ENCODE measurements at places on chromosomes 13 and 19.

- no peak for DNase-seq
Observed at GRCh38 chr19:35144600-35145436, 1.8 kb downstream of the FXYD7 start.

GRCh38 chr13:34435338-34435737, 506.7 kb upstream of the NBEA start:
- DNase-seq = no peak

- no peak for DNase-seq
Observed at GRCh38 chr13:73216381-73216831, 157.6 kb downstream of the KLF5 start.

DNA sequence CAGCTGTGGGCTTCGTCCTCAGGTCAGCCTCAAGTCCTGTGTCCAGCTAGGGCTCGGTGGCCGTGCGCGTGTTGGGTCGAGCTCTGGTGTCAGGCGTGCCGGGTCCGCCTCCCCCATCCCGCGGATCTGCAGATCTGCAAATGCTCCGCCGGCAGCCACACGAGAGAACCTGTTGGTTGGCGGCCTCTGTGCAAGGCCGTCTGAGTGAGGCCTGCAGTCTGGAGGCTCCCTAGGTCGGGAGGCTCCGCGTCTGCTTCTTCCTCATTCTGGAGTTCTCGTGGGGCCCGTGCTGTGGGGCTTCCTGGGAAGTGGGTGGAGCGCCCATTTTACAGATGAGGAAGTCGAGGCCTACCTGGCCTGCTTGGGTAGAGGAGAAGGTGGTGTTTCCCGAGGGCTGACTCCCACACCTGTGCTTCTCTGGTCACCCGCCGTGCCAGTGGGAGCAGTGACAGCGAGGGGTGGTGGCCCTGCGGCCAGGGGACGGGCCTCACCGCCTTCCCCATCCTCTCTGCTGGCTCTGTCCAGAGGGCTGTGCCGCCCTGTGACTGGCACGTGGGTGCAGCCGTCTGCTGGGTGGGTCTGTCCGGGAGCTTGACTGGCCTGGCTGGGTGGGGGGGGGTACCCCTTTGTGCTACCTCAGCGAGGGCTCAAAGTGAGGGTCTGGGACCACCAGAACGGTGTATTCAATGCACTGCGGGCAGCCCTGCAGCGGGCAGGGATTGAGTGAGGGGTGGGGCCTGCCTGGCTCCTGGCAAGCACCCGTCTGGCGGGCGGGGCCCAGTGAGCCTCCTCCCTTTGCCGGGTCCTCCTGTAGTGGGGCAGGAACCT, 3.3 kb downstream of the CSNK1G2 start:
- DNase-seq = no peak

- no peak for DNase-seq
Observed at GRCh38 chr13:46526740-46527139, 26.2 kb upstream of the LRCH1 start.

GRCh38 chr13:45216193-45216592, 15.3 kb upstream of the KCTD4 start:
- no peak for DNase-seq

- DNase-seq = no peak
Observed at GRCh38 chr13:43088093-43088511, 64.7 kb downstream of the DNAJC15 start.

DNA sequence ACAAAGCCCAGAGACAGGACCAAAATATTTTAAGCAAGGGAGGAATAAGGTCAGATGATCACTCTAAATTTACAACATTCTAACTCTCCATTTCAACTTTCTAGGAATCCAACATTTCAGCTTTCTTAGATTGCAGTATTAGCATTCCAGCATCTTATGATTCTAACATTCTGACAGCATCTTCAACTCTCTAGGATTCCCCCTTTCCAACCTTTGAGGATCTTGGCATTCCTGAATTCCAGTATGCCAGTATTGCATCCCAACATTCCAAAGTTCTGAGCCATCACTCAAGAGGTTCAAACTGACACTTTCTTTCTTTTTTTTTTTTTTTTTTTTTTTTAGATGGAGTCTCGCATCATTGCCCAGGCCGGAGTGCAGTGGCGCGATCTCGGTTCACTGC, 13.8 kb downstream of the TGFB1 start:
- no peak for DNase-seq

- no peak for DNase-seq
Observed at GRCh38 chr13:43805071-43805468, 18.3 kb upstream of the ENOX1 start.

GRCh38 chr13:46554951-46555350, 2.0 kb downstream of the LRCH1 start:
- no peak for DNase-seq

- no peak for DNase-seq
Observed at GRCh38 chr13:46149272-46150133, 32.5 kb downstream of the LCP1 start.

GRCh38 chr13:98103531-98103930, 39.4 kb upstream of the FARP1 start:
- DNase-seq = no peak

- no peak for DNase-seq
Observed at GRCh38 chr13:46094478-46094877, 10.4 kb downstream of the CPB2 start.

GRCh38 chr13:34294483-34295129, 476.7 kb downstream of the RFC3 start:
- DNase-seq = no peak

- DNase-seq = no peak
Observed at GRCh38 chr13:43697323-43697722, 89.4 kb downstream of the ENOX1 start.

DNA sequence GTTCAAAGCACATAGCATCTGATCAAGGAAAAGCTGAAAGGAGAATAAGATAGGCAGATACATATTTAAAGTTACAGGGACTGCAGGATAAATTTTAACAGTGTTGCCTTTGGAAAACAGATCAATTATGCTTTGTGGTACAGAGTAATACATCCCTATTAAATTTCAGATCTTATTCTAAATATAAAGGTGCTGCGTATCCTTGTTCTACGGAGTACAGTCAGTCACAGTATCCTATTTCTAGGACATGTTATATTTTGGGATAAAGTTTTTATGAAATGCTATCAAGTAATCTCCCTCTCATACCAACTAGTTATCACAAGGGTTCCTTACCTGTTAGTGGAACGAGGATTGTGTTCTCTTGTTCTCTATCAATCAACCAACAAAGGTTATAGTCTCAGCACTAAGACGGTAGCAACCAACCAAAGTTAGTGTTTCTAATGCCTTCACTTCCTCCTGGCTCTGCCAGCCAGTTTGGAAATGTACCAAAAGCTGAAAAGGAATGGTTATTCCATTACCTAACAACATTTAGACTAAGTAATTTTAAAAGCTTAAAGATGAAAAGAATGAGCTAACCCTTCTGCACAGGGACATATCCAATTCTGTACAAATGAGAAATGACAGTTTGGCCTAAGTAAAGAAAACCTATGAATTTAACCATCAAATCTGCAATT, 35.2 kb downstream of the TSC22D1 start:
- DNase-seq = no peak

GRCh38 chr19:54387991-54388801, 23.5 kb upstream of the LAIR1 start:
- DNase-seq = no peak

DNA sequence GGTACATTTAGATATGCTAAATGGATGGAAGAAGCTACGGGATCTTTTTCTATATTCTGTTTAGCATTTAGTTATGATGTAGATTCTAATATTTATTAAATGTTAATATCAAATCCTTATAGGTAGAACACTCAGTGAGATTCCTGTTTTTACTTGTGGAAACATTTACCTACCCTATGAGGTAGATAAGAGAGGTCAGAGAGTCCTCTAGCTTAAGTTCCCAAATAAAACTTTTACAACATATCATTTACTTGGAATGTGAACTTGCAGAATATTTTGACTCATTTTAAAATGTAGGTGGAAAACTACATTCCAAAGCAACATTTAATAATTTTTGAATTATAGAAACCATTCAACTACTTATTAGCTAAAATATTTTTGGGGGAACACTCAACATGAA, 63.7 kb downstream of the UBL3 start:
- DNase-seq = no peak

GRCh38 chr13:95083758-95084157, 217.5 kb downstream of the ABCC4 start:
- DNase-seq = no peak

DNA sequence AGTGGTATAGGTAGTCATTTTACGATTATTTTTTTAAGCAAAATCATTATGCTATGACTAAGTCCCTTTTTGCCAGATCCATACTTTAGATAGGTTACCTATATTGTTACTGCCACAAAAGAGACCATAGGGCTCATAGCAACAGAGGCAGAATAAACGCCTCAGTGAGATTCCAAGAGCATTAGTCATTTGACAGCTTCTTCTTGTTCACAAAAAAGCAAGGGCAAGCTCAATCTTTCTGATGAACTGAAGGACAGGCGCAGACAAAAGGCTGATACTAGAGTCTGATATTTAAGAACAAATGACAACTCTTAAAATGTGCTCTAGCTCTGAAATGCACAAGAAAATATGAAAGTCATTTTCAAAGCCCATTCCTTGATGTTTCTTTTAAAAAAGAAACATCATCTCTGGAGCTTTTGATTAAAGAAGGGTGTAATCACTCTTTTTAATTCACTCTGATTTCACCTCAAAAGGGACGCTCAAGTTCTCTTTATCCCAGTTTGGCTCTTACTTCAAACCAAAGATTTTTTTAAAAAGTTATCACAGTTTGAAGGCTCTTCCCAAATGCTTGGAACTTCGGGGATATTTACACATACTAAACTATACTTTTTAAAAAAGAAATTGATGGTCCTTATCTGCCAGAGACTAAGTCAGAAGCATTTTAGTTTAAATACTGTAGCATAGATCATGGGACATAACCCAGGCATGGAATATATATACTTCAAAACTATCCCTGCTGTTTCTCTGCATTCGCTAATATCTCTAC, 187.2 kb downstream of the EFNB2 start:
- DNase-seq = no peak

GRCh38 chr19:44608391-44608821, 5.0 kb upstream of the IGSF23 start:
- DNase-seq = no peak

DNA sequence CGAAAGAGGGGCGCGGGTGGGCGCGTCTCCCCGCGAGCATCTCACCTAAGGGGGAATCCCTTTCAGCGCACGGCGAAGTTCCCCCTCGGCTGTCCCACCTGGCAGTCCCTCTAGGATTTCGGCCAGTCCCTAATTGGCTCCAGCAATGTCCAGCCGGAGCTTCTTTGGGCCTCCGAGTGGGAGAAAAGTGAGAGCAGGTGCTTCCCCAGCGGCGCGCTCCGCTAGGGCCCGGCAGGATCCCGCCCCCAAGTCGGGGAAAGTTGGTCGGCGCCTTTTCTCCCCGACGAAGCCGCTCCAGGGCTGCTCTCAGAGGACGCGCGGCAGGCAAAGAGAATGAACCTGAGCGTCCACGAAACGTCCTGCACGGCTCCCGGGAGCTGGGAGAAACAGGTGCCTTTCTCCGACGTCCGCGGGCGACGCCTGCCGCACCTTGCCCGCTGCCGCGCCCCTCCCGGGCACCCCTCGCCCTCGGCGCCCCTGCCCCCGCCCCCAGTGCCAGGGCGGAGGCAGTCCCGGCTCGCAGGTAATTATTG, 366 bp upstream of the KL start:
- no peak for DNase-seq

DNA sequence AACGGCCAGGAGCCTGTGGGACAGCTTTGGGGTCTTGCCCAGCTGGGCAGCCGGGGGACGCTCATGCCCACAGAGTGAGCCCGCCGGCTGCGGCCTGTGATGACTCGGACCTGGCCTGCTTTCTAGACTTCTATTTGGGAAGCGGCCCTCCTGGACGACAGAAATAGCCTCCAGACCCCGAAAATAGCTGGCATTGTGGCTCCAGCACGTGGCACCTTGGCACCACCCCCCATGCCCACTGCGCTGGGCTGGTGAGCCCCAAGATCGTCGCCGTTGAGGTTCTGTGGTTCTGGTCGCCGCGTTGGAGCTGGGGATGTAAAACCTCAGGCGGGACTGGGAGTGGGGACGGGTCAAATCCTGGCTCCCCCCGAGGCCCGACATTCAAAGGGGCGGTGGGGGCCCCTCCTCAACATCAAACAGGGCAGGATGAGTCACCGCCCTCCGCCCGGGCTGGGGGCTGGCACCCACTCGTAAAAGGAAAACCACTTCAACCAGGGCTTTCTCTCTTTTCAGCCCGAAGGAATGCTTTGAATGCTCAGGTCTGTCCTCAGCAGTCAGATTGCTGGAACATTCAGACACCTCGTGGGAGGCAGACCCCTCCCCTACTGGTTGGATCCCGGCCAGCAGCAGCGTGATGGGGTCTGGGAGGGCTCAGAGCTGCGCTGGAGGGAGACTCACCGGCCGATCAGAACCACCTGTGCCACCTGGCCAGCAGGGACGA, 42.1 kb downstream of the GADD45B start:
- DNase-seq = no peak

- no peak for DNase-seq
Observed at GRCh38 chr13:71661921-71662320, 205.1 kb downstream of the DACH1 start.

- no peak for DNase-seq
Observed at GRCh38 chr19:32977280-32977679, 5.2 kb downstream of the FAAP24 start.

GRCh38 chr13:24252136-24252535, 57.2 kb upstream of the C1QTNF9 start:
- no peak for DNase-seq

DNA sequence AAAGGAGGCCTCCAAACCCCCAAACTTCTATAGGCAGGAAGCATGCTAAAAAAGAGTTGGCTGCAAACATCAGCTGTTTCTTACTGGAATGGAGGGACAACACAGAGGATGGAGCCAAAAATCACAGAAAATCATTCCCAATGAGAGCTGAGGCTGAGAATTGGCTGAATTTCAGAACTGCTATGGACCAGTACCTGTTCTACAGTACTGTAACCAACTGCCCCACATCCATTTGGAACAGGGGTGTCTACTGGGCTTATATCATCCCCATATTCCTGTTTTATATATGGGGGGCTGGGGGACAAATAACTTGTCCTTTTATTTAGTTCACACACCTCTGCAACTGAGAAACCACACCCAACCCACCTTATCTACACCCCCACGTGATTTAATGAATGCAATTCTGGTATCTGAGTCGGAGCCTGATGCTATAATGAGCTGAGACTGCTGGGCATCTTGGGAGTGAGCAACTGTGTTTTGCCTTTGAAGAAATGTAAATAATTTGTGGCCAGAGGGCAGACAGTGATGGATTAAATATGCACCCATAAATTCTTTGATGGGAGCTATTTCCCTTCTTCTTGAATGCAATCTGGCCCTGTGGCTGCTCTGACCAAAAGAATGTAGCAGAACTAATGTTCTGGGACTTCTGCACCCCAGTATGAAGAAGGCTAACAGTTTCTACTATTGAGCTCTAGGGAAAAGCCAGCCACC, 82.6 kb downstream of the TBC1D4 start:
- DNase-seq = no peak

DNA sequence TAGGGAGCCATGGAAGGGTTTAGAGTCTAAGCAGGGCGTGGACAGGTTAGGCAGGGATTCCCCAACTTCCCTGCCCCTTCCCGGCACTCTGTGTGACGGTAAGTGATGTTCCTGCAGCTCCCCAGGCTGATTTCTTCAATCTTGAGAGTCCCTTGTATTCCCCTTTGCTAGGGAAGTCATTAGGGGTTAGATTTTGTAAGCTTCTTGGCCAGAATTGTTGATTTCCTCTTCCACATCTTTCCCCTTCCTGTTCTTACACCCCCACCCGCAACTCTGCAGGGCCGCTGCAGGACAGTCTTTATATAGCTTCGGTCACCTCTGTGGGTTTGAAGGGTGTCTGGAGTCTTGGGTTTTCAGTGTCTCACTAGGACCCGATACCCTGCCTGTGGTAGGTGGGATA, 10.6 kb upstream of the ADGRE1 start:
- no peak for DNase-seq

GRCh38 chr13:98783856-98784478, 31.5 kb upstream of the SLC15A1 start:
- DNase-seq = no peak
